Right atrium auricular region (tissue), 2 donors: ENCODE measurements at places on chromosomes 3 and 15. TPM values are rescaled to one million over a fixed set of nuclear protein-coding genes. Genes with fewer than 3 reads are reported as not detected.

- H3K27ac ChIP-seq = peak overlapping the region; percentile 52
- DNase-seq = peak; percentile 58
- no peaks in the 10 kb centered on the region for H3K27me3 ChIP-seq
- H3K36me3 ChIP-seq = no peaks in the 10 kb centered on the region
- no peak overlapping the region for H3K4me3 ChIP-seq
Measured at GRCh38 chr3:194879126-194879877, 193.6 kb downstream of the FAM43A start.

- DNase-seq = no peak
- no peak overlapping the region for H3K27ac ChIP-seq
- no peaks in the 10 kb centered on the region for H3K27me3 ChIP-seq
Measured at GRCh38 chr3:59143447-59143846, 93.6 kb upstream of the CFAP20DC start.

GRCh38 chr3:190721330-190721729, 141.2 kb downstream of the GMNC start:
- H3K4me3 ChIP-seq = no peak overlapping the region
- no peaks in the 10 kb centered on the region for H3K27me3 ChIP-seq
- no peaks in the 10 kb centered on the region for H3K36me3 ChIP-seq
- H3K27ac ChIP-seq = no peak overlapping the region
- no peaks in the 10 kb centered on the region for H3K4me1 ChIP-seq
- DNase-seq = no peak

SPATA12 gene
- not detected for total RNA-seq
